Stimulated activated CD4-positive, alpha-beta T cell treated with anti-CD3 and anti-CD28 coated beads, Interleukin-12 subunit alpha, Interleukin-12 subunit beta, amount 100 ng/mL, for 48 hours (primary cell): ENCODE measurements at places on chromosomes 4 and X.

- no peak for DNase-seq
Observed at GRCh38 chr4:44651425-44651824, at the start of gene YIPF7. TSS of gene YIPF7 (minus strand) at chr4:44651625. CDS start at chr4:44650100, 1,525 bp downstream.

GRCh38 chrX:2513121-2513664 lies 12.4 kb upstream of the DHRSX start:
- DNase-seq = no peak

DNA sequence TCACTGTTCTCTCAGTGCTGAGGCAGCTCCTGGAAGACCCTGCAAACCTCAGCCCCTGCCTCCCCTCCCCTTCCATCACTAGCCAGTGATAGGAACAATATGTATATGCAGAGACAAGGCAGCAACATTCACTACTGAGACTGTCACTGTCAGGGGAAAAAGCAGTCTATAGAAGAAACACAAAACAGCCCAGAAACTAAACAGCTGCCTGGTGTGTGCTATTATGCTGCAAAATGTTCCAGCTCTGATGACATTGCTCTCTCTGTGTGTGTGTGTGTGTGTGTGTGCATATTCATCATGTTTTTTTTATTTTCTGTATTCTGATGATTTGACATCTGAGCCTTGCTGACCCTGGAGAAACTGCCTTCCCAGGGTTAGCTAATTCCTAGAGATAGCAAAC lies 147.2 kb downstream of the SPATA18 start:
- no peak for DNase-seq

GRCh38 chr4:74919783-74920182 lies 13.1 kb upstream of the PARM1 start:
- no peak for DNase-seq

DNA sequence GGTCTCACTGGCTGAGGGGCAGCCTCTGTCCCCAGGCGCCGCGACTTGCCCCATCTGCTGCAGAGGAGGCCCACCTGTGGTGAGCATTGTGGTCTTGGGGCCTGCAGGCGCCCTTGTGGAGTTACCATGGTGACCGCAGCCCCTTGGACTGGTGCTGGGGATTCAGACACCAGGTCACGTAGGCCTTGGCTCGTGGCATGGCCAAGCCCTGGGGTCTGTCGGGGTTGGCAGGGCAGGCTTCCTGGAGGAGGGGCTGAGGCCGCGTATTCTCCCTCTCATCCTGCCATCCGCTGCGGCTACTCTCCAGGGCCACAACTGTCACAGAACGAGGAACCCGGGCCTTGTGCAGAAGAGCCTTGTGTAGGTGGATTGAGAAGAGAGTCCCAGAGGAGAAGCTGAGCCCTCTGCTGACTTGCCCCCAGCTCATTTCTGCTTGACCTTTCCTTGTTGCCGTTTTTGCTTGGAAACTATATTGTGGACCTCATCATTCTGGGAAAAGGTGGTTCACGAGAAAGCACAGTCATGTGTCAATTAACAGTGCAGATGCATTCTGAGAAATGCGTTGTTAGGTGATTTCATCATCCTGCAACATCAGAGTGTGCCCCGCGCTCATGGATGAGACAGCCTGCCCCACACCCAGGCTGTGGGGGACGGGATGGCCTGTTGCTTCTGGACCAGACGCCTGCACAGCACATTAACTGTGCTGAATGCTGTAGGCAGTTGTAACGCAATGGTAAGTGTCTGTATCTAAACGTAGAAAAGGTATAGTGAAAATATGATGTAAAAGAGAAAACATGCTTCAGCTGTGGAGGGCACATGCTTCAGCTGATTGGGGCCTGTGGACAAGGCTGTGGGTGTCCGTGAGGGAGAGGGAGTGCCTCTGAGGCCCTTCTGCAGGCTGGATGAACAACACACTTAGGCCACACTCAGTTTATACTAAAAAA lies 38.5 kb downstream of the TRMT44 start:
- DNase-seq = no peak

GRCh38 chrX:121975671-121976070 lies 928.3 kb downstream of the GLUD2 start:
- no peak for DNase-seq

GRCh38 chr4:3276986-3277385 lies 15.8 kb upstream of the RGS12 start:
- no peak for DNase-seq

- no peak for DNase-seq
Observed at GRCh38 chrX:155188786-155189185, 27.5 kb upstream of the VBP1 start.

- DNase-seq = no peak
Observed at GRCh38 chrX:69216911-69217310, 51.7 kb upstream of the PJA1 start.

DNA sequence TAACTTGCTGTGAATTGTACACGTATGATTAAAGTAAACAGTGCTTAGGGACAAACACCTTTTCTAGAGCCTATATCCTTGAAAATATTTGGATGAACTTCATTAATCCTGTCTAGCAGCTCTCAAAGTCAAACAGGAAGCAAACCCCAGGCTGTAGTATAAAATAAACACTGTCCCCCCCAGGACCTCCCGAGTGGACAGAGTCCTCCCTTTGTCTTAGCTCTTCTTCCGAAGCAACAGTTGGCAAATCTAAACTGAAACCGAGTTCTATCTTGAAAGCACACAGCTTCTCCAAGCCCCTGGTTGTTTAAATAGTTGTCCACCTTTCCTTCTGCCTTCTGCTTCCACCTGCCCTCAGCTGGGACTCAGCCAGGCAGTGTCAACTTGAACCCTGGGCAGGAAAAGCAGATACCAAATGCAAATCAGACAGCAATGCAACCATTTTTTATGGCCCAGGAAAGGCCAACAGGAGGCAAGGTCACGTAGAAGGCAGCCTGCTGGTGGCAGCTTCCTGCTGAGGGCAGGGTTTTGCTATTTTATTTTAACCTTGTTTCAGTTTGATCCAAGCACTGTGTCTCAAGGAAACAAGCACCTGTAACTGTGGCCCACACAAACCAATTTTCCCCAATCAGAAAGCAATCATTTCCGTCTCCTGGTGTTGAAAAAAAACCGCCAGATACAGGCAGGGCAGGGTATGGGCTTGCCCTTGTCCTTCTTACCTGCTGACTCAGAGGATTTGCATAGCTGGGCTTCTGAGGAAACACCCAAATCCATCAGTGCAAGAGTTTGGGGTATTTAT lies 110.3 kb upstream of the KIT start:
- DNase-seq = no peak

GRCh38 chr4:39446483-39446841 lies 12.3 kb downstream of the RPL9 start:
- no peak for DNase-seq

DNA sequence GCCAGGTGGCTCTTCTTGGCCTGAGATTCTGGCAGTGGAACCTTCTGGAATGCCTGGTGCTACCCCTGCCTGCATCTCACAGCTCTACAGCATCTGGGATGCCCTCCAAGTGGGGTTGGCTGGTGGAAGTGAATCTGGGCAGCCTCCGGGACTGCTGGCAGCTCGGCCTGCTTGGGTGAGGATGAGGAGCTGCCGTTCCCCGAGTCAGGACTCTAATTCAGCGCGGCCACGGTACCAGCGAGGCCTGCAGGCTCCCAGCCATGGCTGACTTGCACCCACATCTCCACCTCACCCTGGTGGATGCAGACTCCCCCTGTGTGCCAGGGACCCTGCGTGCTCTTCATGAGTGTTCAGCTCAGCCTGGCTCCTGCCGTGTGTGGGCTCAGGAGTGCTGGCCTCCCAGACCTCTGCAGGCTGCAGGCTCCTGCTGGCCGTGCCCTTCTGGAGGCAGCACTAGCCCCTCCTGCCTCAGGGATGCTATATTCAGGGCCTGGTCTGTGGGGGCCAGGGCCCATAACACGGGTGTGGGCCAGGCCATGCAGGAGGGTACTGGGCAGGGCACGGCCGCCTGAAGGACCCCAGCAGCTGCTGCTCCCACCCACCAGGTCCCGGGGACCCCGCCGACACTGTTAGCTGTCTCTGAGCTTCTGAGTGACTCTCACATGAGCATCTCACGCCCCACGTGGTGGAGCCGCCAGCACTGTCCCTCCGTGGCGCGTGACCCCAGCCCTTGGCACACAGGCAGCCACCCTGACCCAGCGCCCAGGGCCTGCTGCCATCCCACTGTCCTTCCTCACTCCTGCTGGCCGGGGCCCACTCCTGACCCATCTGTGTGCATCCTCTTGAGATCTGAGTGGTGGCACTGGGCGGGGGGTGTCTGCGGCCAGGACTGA lies 10.6 kb downstream of the UVSSA start:
- no peak for DNase-seq

DNA sequence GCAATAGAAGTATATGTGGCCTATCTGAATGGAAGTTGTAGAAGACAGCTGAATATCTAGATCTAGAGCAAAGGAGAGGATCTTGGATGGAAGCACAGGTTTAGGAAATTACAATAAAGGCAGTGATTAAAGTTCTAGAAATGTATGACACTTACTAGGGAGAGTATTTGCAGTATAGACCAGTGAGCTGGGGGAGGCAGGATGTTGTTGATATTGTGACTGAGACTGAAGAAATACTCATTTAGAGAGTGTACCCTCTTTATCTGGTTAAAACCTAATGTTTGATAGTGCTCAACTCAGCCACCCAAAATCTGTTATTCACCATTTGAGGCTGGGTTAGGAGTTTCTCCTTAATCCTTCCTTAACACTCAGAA lies 439.5 kb downstream of the GRXCR1 start:
- DNase-seq = no peak

GRCh38 chrX:54926978-54927377 lies 6.4 kb downstream of the TRO start:
- DNase-seq = no peak

- DNase-seq = no peak
Observed at GRCh38 chr4:109432203-109432602, 1.4 kb upstream of the SEC24B start.

GRCh38 chr4:119629142-119629471 lies 503 bp upstream of the PDE5A start:
- no peak for DNase-seq

GRCh38 chr4:187598196-187598595 lies 397.4 kb upstream of the ZFP42 start:
- no peak for DNase-seq

DNA sequence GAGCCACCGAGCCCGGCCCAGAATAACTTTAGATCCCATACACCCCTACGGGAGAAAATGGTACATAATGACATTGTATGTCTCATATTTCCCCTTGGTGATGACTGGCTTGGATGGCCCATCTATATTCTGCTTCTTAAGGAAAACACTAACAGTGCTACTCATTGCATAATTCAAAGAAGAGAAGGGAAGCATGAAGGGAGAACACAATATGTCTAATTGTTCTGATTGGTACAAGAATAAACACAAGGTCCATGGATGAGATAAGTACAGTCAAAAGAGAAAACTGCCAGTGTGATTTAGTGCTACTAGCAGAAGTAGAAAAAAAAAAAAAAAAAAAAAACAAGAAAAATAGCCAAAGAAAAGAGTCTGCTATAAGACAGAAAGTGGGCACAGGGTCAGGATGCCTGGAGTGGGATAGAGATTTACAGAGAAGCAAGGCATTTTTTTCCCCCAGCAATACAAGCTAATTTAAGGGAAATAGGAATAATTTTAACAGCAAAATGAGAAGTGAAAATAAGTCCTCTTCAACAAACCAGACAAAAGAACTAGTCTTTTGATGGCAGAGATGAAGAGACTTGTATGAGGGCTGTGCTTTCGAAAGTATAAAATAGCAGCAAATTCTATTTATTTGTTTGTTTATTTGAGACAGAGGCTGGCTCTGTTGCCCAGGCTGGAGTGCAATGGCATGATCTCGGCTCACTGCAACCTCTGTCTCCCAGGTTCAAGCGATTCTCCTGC lies 96.5 kb upstream of the MAP3K15 start:
- DNase-seq = no peak

DNA sequence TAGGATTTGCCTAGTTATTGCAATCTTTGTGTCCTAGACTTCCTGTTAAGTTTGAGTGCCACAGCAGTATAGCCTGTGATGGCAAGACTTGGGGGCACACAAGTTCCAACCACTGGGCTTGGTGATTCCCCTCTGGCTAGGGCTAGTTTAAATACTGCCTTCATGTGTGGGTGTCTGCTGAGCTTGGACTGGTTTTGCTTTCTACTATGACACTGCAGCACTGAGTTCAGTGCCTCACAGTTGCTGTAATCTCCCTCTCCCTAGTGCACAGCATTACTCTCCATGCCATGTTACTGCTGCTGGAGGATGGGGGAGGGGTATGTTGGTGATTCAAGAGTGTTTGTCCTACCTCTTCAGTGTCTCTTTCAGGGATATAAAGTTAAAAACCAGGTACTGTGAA lies 379.6 kb downstream of the IL15 start:
- no peak for DNase-seq

GRCh38 chr4:4326166-4326565 lies 36.1 kb downstream of the ZBTB49 start:
- no peak for DNase-seq

DNA sequence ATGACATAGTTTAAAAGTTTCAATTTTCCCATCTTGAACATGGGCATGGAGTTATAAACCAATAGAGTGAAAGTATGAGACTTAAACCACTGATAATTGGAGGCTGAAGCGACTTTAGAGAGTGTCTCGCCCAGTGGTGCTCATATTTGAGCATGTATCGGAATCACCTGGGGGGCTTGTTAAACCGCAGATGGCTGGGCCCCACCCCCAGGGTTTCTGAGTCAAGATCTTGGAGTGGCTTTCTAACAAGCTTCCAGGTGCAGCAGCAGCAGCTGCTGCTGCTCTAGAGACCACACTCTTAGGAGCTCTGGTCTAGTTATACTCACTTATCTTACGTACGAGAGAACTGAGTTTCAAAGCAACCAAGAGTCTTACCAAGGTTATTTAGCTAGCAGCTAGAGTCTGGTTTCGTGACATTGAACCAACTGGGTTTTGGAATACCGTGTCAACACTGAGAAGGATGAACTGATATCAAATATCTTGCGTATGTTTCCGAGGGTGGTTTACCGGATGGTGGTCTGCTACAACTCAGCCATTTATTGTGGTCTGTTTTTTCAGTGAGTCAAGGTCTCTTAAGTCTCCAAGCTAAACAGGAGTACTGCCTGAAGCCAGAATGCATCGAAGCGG lies 5.9 kb downstream of the PHEX start:
- DNase-seq = no peak

DNA sequence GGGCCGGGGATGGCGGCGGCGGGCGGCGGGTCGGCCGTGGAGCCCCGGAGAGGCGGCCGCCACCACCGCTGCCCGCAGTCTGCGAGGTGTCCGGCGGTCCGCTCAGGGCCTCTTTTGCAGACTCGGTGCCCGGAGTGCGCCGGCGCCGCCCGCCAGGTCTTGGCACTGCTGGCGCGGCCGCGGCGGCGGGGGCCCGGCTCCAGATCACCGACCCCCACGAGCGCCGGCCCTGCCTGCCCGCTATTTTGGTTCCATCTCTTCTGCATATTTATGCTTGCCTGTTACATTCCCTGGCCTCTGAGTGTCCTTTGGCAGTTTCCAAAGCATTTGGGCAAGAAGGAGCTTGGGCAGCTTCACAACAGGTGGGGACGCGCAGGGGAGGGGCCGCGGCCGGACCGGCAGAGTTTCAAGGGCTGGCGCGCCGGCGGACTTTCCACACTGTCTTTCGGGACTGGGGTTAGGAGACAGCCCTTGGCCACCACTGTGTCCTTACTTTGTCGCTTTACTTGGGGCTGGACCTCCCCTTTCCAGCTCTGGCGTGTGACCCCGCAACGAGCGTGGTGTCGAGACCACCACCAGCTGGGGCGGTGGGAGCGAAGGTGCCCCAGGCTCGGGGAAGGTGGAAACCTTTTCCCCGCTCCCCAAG lies 668 bp upstream of the TAPT1 start:
- no peak for DNase-seq
